NCI-H1092 treated with DMSO at 0.1 percent for 48 hours (cell line): ENCODE measurements at places on chromosomes 6 and 20.
A peak's percentile ranks its signal among the peaks of the same experiment; 100 is the strongest.

DNA sequence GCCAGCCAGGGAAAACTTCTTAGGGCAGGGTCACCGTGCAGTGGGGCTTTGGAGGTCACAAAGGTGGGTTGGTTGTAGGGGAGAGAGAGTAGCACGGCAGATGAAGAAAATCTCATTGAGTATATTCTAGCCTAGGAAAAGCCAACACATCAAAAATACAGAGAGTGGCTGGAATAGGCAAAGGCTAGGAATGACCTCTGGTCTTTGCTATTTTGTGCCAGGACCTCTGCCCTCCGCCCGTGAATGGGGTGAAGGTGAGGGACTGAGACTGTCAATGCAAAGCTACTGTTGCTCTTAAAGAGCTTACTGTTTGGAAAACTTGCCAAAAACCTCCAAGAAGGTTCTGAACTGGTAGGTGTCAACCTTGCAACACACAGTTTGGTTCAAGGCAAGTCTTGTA is 346.7 kb downstream of the CDH26 start:
- no peak for DNase-seq

GRCh38 chr20:4026093-4026601 is 10.8 kb upstream of the RNF24 start:
- no peak for DNase-seq

DNA sequence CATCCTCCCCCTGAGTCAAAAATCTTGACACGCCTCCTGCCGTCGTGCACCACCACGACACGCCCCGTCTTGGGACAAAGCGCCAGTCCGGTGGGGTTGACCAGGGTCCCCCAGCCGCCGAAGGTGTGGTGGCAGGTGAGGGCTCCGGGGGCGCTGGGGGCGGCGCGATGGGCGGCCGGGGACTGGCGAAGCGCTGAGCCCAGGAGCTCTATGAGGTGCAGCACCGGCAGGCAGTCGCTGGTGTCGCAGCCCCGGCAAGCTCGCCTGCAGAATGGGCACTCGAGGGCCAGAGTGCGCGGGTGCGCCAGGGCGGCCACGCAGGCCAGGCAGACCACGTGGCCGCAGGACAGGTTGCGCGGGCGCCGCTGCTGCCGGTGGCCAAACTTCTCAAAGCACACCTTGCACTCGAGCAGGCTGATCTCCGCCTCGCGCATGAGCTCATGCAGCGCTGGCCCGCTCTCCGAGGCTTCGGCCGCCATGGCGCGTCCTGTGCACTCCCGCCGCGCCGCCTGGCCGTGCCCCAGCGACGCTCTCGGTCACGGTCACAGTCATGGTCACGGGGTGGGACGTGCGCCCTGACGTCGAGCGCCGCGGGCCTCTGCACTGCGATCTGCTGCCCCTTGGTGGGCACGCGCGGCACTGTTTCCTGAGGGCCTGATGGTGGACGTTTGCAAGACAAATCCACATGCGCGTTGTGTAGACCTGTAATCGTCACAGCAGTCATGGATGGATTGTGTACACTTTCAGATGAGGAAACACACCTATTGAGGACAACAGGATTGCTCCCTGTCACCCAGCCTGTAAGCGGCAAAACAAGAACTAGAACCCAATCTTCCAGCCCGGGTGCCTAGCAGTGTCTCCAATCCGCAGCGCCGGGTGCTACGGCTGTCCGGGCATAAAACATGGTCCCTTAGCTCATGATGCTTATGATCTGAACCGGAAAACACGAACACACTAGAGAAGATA is at the start of gene NHLRC1:
Gene NHLRC1 (minus strand): TSS at position 550 of the 966 bp plus-strand sequence. CDS start 71 bp downstream, at position 479.
- DNase-seq = peak; percentile 69

DNA sequence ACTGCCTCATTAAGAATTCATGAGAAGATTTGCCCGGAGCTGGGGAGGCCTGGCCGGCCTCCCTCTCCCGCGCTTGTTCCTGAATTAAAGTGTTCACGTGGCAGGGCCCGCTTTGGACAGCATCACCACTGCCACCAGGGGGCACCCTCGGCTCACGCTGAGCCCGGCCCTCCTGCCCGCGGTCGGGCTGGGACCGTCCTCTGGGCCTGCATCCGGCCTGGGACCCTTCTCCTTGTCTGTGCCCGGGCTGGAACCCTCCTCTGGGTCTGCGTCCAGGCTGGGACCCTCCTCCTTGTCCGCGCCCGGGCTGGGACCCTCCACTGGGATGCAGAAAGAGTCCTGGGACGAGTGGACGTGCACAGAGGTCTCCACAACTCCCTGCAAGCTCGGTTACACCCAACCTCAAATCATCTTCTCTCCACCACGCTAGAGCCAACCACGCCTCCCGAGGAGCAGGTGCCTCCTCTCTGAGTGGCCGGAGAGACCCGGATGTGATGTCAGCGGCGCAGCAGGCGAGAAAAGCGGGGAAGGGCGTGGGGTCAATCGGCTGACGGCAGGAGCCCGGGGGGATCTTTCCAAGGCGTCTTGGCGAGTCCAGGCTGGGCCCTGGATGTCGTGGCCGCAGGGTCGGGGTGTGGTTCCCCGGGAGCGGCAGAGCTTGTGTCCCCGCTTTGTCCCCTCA is 50.9 kb upstream of the DACT2 start:
- DNase-seq = peak; percentile 82

GRCh38 chr6:4561773-4562400 is 214.3 kb upstream of the CDYL start:
- DNase-seq = no peak

GRCh38 chr6:12348530-12349511 is 58.7 kb downstream of the EDN1 start:
- no peak for DNase-seq

- DNase-seq = no peak
Observed at GRCh38 chr6:160238761-160239751, 19.6 kb downstream of the SLC22A2 start.

DNA sequence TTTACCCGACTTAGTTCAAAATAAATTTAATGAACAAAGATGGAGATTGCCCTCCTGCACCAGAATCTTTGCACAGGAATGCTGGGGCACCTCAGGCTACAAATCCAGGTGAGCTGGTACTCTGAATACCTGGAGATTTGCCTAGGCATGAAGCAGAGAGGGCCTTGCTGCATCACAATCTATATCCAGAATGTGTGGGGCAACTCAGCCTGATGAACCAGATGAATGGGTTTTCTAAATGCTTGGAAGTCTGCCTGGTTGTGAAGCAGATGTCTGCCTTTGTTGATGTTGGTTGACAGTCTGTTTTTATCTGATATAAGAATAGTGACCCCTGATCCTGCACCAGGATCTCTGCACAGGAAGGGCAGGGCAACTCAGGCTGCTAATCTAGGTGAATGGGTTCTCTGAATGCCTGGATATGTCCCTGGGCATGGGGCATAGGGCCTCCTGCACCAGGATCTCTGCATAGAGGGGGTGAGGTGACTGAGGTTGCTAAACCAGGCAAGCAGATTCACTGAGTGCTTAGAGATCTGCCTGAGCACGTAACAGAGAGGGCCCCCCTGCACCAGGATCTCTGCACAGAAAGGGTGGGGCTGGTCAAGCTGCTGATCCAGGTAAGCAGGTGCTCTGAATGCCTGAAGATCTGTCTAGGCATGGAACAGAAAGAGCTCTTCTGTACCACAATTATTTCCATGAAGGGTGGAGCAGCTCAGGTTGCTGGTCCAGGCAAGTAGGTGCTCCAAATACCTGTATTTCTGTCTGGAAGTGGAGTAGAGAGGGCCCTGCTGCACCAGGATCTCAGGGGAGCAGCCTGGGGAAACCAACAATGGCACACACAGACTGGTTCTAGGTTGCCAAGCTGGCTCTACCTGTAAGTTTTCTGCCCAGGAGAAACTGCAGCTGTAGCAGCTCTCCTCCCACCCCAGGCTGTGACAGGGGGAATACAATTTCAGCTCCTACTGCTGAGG is 437.5 kb downstream of the MMUT start:
- DNase-seq = no peak

GRCh38 chr6:116385921-116386320 is 15.2 kb downstream of the DSE start:
- no peak for DNase-seq

DNA sequence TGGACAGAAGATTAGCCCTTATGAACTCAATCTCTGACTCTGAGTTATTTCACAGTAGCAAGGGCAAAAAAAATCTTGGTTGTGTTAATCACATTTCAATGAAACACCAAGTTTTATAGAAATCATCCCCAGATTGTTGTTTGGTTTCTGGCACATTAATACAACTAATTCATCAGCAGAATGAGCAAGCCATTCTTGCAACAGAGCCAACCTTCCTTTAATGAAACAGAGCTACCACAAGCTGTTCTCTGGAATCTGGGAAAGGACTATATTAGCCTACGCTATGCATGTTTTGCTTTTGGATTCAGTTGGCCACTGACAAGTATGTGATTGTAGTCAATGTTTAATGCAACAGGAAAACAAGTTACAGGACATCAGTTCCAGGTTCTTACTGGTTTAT is 13.8 kb upstream of the POPDC3 start:
- no peak for DNase-seq

- no peak for DNase-seq
Observed at GRCh38 chr6:11224252-11224965, 8.1 kb downstream of the NEDD9 start.

GRCh38 chr20:8221887-8222419 is 89.9 kb downstream of the PLCB1 start:
- no peak for DNase-seq

GRCh38 chr6:4346659-4347333 is 211.4 kb upstream of the ECI2 start:
- no peak for DNase-seq

DNA sequence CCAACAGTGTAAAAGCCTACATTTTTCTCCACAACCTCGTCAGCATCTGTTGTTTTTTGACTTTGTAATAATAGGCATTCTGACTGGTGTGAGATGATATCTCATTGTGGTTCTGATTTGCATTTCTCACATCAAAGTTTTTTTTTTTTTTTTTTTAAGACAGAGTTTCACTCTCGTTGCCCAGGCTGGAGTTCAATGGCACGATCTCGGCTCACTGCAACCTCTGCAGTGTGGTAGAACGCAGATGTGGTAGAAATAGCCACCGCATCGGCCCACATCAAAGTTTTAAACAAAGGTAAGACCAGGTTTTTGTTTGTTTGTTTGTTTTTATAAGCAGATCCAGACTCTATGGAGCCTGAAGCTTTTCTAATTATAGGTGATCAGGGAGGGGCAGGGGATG is 12.7 kb upstream of the PPP1R3G start:
- no peak for DNase-seq

DNA sequence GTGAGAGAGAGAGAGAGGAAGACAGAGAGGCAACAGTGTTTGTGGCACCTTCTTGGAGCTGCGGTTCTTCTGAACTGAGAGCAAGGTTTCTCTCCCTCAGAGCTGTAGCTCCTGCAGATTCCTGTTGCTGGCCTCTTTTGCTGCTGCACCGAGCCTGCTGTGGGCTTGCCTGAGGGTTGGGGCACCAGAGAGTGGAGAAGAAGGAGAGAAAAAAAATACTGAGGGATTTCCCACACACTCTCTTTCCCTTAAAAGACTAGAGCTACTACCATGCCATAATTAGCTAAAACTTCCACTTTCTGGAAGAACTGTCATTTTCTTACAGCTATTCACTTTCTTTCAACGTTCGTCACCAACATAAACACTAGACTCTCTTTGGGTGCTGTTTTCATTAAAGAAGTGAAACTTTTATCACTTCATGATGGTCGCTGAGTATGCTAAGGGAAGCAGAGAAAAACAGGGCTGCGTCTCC is 18.2 kb upstream of the ECI2 start:
- no peak for DNase-seq

DNA sequence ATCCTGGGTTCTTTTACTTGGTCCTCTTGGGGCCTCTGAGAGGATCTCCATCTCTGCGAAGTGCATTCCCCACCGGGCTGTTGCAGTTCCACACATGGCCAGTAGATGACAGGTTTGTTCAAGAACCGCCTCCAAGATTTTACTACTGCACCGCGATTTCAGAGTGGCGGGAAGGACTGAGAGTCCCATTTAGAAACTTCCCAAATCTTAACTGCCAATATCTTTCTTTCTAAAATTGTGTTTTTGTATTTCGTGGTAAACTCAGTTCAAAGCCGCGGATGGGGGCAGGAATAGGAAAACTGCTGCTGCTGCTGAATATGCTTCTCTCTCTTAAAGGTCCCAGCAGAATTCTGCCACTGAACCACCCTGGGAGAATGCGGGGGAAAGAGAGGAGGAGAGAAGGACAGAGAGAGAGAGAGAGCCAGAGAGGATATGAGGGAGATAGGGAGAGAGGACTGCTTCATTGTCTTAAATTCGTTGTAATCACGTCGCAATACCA is 8.6 kb upstream of the BTNL2 start:
- DNase-seq = peak; percentile 11

DNA sequence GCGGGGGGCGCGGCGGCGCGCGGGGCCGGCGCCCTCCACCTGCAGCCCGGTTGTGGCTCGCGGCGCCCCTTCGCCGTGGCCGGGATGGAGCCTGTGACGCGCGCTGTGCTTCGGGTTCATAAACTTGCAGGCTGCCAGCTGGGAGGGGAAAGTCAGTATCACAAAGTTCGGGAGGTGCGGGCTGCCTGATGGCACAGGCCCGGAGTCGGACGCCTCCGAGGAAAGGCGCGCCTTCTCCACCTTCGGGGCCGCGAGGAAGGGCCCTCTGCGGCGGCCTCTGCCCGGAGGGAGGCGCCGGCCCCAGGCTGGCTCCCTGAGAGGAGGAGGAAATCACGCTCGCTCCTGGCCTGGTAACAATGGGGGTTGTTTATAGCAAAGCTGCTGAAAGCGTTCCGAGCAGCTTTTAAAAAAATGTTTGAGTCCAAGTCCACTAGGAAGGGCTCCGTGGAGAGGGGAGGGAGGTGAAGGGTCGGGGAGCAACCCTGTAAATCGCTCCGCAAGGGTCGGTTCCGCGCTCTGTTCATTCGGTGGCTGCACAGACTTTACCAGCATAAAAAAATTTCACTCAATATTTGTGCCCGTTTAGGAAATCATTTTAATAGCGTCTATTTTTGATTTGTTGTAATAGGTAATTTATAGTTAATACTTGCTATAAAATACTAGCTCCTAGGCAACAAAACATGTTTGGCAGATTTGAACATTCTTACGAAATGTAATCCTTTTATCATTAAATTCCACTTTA is 1.0 kb downstream of the AFDN start:
- DNase-seq = peak; percentile 74

GRCh38 chr6:145882121-145882531 is 67.5 kb upstream of the FBXO30 start:
- no peak for DNase-seq

DNA sequence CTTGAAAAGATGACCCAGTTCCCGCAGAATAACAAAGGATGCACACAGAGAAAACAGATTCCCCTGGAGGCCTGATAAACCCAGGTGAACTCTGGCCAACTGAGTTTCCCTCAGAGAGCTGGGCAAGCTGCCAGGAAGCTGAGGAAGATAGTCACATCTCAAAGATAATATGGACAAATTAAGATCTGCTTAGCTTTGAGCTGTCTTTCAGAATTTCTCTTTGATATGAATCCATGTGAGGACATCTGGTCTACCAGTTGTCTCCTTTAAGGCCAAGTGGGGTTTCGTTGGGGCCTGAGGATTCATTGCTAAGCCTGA is 59.5 kb downstream of the ID4 start:
- no peak for DNase-seq

- DNase-seq = no peak
Observed at GRCh38 chr6:140590641-140591040, 1216.2 kb upstream of the CITED2 start.
